ENCODE measurements at places on chromosomes 12 and 14.

GRCh38 chr14:90743826-90744225 is 72.4 kb downstream of the TTC7B start:
- no peak for DNase-seq

DNA sequence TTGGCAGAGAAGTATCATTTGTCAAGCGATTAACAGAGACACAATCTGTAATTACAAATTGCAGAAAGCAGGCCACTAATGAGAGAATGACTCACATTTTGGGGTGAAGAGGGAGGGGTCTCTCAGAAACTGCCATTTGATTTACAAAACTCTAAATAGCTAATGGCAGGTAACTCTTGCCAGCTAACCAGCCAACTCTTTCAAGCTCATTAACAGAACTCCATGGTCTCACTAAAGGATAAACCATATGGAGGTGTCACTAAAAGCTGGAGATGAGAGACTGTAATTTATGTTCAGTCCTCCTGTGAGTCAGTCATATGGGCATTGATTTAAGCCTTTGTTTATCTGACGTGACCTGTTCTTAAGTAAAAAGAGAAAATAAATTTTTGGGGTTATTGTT is 336.4 kb downstream of the FOXG1 start:
- no peak for DNase-seq

DNA sequence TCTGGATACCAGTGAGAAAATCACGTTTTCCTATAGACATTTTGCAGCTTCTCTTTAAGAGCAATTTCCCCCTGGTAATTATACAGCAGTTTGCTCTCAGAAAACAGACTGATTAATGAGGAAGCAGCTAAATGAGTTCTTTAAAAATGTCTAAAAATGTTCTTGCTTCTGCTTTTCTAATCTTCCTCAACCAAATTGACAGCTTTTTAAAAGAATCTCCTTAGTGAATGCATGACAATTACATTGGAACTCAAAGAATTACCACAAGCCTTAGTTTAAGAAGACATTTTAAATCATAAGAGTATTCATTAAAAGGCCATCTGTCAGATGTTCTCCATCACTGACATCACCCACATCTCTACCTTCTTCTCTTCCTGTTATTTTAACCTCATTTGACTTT is 135.8 kb upstream of the PLXNC1 start:
- no peak for DNase-seq

DNA sequence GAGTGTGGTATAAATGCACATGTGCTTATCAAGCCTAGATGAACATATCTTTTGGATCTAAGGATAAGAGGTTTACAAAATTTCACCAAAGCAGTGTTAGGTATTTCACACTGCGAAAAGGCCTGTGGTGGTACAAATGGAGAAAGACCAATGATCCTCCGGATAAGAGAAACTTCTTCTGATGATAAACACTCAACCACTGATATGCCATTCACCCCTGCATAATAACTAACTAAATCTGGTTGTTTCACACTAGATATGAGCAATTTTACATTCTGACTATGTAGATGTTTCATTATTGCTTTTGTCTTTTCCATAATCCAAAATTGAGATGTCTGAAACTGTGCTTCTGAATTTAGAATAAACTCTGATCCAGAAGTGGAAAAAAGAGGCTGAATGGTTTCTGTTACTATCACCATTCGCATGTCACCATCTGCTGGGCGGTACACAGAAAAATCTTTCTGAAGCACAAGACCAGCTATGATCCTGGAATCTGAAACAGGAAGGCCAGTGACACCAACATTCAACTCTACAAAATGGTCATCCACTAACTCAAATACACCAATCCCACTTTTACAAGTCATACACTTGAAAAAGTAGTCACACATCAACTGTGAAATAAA is 1.3 kb downstream of the BBS10 start:
- peak; percentile 57 for DNase-seq

DNA sequence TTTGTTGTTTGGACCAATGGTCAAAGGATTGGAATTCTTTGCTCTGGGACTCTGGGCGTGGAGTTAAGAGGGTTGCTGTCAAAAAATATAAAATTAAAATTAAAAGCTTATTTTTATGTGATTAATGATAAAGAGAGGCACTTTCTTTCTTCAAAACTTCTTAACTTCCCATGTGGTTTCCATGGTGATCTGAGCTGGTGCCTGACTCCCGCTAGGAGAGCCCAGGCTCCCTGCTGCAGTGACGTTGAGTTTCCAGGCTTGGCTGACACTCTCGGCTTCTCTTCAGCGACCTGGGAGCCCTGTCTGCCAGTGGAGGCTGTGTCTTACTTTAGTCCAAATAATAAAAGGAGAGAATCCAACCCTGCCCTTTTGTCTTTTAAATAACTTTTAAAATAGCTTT is 84.4 kb downstream of the GALC start:
- no peak for DNase-seq

GRCh38 chr14:90720336-90720735 is 95.9 kb downstream of the TTC7B start:
- no peak for DNase-seq

DNA sequence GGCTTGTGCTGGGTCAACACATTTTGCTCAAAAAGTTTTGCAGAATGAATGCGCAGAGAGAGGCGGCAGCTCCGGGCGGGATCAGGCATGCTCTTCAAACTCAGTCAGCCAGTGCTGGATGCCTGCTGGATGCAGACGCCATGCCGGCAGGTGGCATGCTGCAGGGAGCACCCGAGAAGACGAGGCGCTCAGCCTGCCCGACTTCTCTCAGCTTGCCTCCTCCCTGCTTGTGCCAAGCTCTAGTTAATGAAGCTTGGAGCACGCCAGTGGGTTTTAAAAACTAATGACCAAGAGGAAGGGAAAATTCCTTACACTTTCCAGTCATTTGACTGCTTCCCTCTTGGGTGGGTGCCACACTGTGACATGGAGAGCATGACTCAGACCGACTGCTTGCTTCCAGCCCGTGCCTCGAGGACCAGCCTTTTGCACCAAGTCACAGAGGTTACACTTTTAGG is 39.8 kb downstream of the SLC24A4 start:
- no peak for DNase-seq

DNA sequence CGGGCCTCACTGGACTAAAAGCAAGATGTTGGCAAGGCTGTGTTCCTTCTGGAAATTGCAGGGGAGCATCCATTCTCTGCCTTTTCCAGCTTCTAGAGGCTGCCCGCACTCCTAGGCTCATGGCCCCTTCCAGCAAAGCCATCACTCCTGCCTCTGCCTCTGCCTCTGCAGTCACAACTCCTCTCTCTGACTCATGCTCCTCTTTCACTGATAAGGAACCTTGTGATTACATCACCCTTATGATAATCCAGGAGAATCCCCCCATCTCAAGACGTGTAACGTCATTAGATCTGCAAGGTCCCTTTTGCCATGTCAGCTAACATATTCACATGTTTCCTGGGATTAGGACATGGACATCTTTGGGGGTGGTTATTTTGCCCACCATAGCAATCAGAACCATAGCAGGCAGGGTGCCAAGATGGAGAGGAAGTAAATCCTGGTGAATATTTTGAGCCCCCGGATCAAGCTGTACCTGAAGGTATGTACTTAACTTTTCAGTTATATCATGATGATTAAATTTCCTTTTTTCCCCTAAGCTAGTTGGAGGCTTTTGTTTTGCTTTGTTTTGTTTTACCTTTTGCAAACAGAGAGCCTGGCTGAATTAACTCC is 123.6 kb downstream of the SCARB1 start:
- no peak for DNase-seq

- DNase-seq: no peak
Measured at GRCh38 chr12:2854669-2855453, 2.0 kb downstream of the TEX52 start.

- no peak for DNase-seq
Measured at GRCh38 chr14:99786511-99786989, 6.7 kb upstream of the EML1 start.

DNA sequence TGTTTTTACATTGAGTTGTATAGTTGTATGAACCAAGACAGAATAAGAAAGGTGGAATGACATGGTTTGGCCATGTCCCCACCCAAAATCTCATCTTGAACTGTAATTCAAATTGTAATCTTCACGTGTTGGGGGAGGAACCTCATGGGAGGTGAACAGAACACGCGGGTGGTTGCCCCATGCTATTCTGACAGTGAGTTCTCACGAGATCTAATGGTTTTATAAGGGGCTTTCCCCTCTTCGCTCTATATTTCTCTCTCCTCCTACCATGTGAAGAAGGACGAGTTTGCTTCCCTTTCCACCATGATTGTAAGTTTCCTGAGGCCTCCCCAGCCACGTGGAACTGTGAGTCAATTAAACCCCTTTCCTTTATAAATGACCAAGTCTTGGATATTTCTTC is 25.3 kb downstream of the DDHD1 start:
- no peak for DNase-seq

DNA sequence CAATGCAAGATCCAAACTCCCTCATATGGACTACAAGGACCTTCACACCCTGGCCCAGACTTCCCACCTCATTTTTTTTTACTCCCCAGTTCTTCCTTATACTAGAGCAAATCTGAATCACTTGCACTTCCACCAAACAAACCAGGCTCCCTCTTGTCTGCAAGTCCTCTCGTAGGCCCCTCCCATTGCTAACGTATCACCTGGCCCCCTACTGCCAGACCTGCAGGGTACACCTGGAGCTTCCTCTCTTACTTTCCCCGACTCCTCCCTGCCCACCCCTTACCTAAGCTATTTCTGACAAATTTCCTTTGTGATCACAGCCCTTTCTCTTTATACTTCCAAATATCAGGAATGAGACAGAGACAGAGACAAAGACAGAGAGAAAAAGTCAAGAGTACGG is 463.9 kb downstream of the GALC start:
- DNase-seq: no peak

DNA sequence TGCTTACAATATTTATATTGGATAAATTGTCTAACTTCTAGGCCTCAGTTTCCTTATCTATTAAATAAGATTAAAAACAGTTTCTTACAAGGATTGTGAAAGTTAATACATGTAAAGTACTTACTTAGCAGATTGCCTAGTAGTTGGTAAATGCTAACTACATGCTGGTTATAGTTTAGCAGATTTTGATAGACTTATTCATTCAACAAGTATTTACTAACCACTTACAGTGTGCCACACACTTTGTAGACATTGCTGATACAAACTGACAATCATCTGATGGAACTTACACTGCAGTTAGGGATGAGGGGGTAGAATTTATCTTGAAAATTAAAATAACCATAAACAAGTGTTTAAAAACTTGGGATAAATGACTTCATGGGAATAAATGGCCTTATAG is 50.4 kb downstream of the ARID2 start:
- no peak for DNase-seq

DNA sequence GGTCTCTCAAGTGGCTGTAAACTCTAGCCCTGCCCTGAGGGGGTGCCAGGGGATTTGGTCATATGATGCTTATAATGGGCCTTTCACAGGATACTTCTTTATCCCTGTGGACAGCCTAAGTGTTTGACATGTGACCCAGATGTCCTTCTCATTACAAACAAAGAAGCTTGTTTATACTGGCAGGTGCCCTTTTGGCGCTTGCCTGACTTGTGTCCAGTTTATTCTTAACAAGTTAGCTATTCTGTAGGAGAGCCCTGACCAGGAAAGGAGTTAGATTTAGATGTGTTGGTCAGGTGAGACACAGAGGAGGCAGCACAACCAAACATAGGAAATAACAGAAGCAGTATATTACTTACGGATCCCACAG is 51.9 kb downstream of the CCDC91 start:
- no peak for DNase-seq

- no peak for DNase-seq
Measured at GRCh38 chr12:4434301-4434700, 11.3 kb downstream of the FGF6 start.

GRCh38 chr14:70020352-70021170 is 141.3 kb downstream of the SMOC1 start:
- no peak for DNase-seq

GRCh38 chr14:95830386-95830785 is 46.2 kb upstream of the TUNAR start:
- no peak for DNase-seq

DNA sequence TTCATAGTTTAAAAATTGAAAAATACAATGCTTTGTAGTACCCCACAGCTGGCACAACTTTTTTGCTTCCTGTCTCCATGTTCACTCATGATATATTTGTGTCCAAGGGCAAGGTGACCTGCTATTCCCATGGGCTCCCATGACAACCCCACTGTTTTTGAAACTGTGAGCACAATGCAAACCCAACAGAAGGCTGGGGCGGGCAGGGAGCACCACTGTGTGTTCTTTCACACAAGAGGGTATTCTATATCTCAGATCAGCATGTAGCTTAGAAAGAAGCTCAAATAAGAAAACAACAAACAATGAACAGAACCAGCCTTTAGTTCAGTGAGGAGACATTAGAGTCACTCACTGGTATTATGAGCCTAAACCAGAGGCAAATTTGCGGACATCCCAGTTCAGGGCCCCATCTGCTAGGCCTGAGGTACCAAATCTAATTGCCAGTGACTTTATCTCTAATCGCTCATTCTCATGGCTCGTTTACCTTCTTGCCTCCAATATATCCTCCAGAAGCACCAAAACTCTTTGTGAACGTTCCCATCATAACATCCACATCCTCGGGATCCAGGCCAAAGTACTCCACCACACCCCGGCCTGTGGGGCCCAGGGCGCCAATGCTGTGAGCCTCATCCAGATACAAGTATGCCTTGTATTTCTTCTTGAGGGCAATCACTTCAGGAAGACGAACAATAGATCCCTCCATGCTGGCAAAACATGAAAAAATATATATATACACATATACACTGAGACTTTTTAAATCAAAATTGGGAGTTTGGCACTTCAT is 56.4 kb upstream of the ISM2 start:
- DNase-seq: no peak

DNA sequence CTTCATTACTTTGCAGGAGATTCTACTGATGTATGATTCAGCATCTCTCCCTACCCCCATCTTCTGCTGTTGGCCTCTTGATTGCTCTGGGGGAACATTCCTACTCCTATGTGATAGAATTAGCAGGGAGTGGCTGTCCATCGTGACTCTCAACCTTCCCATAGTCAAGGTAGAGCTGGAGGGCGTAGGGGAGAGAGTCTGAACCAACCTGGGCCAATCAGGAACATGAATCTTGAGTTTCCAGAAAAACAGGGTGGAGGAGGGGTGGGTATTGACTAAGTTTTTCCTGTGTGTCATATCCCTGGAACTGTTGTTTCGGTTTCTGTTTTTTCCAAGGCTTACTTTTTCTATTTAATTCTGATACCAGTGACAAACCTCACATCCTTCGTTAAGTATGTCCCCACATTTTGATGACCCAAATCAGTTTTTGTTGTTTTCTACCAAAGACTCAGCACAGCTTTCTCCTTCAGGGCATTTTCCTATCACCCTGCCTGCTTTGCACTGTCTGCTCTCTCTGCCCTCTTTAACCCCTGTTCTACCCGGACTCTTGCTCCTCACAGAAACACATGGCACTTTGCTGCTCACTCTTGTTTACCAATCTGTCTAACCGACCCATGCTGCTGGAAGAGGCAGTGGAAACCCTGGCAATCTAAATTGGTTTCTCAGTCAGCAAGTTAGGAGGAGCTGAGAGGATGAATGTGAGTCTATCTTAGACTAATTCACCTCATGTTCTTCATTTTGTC is 1428.3 kb downstream of the AACS start:
- DNase-seq: no peak

Data from amniotic stem cell (primary cell).